ENCODE measurements at places on chromosomes 5 and 9.

GRCh38 chr5:172672681-172673080, 31.6 kb downstream of the NEURL1B start:
- DNase-seq = no peak

GRCh38 chr5:104611135-104611767, 1048.7 kb upstream of the NUDT12 start:
- no peak for DNase-seq

DNA sequence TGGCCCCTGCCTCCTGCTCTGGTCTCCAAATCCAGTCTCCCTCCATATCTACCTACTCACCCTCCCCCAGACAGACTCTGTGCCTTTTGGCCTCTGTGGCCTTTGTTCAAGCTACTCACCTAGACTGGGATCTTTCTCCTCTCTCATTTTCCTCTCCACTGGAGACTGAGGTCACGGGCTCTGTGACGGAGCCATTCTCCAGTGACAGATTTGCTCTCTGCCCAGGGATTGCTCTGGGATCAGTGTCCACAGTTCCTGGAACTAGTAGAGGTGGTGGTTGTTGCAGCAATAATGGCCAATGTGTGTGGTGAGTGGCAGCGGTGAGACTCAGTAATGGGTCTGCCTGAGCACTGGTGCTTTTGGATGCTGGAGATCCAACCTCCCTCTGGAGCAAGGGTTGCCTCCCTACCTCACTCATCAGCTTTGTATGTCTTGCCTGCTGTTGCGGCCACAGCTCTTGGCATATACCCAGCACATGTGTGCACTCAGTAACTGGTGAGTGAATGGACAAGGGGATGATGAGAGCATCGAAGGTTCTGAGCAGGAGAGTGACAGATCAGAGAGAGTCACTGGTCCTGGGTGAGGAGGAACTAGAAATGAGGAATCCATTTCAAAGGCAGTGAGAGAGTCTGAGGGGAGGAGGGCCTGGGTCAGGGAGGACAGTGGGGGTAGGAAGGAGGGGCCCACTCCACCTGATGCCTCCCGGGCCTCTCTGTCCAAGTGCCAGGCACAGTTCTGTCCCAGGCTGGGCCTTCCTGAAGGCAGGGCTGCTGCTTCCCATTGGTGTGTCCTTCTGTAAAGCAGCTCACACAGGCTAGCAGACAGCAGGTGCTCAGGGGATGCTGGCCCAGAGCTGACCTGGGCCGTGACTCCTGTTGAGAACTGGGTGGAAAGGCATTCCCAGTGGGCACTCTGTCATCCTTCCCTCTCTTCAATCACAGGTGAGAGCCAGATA, 96.5 kb upstream of the PITX1 start:
- DNase-seq = no peak

DNA sequence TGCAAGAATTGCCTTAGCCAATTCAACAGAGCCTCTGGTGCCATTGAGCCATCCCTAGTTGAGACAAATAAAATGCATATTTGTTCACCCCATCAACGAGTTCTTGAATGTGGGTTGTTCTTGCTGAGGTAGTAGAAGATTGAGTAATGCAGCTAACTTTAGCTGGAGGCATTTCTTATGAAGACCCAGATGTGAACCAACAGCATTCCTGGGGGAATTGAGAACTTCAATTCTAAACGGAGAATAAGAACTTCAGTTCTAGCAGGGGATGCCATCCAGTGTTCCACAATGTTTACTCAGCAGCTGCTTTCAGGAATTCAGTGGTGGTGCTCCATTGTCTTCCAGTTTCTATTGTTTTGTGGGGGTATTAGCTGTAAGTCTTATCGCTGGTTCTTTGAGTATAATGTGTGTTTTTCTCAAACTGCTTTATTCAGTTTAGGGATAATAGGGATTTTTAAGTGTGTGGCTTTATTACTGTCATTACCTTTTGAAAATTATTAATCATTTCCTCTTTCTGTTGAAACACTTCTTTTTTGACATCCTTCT, 1968.2 kb upstream of the NUDT12 start:
- no peak for DNase-seq

GRCh38 chr5:1005904-1006655, 2.5 kb upstream of the NKD2 start:
- no peak for DNase-seq

DNA sequence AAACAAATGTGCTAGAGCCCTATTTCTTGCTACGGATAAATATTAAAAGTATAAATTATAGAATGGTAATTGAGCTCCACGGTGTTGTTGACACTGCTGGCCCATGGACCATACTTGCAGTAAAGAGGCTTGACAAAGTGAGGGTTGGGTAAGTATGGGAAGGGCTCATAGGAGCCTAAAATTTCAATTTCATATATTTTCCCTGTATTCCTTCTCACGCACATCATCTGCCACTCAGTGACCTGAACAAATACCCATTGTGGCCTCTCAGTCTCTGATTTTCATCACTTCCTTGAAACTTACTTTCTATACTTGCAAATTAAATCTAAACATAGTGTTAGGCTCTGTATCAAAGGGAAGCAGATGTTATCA, 116.5 kb downstream of the PIK3R1 start:
- DNase-seq = no peak

DNA sequence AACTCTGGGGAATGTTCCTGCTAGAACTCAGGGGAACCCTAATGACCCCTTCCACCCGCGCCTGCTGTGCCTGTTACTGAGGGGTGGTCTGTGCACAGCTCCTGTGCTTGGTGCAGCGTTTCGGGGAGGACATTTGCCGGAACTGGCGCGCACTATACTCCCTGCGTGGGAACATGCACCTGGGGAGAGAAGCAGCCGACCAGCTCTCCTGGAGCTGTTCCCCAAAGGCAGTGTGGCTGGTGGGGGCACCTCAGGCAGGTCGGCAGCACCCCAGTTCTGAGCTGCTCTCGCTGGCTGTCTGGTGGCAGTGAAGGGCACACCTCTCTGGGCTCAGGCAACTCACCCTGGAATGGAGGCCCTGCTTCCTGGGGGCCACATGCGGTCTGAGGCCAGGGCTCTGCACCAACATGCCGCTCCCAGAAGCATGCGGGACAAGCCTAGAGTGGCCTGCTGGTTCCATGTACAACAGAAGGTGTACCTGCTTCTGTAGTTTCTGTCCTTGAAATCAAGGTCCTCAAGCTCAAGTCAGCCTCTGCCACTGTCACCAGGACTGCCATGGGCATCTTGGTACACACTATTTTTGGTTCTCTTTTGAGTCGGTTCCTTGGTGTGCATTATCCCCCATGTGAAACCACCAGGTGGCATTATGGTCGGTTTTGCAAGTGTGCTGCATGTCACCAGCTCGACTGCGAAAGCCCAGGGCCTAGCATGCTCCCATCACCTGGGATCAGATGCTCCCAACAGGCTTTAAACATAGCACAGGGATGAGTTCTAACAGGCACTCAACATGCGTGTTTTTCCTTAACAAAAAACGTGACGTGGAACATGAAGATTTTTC, 7.8 kb upstream of the MRNIP start:
- DNase-seq = no peak

- no peak for DNase-seq
Observed at GRCh38 chr5:64140018-64140417, 25.6 kb upstream of the RNF180 start.

- DNase-seq = no peak
Observed at GRCh38 chr9:125911861-125912644, 164.9 kb downstream of the PBX3 start.

GRCh38 chr5:14373685-14374084, 207.9 kb upstream of the OTULINL start:
- no peak for DNase-seq

DNA sequence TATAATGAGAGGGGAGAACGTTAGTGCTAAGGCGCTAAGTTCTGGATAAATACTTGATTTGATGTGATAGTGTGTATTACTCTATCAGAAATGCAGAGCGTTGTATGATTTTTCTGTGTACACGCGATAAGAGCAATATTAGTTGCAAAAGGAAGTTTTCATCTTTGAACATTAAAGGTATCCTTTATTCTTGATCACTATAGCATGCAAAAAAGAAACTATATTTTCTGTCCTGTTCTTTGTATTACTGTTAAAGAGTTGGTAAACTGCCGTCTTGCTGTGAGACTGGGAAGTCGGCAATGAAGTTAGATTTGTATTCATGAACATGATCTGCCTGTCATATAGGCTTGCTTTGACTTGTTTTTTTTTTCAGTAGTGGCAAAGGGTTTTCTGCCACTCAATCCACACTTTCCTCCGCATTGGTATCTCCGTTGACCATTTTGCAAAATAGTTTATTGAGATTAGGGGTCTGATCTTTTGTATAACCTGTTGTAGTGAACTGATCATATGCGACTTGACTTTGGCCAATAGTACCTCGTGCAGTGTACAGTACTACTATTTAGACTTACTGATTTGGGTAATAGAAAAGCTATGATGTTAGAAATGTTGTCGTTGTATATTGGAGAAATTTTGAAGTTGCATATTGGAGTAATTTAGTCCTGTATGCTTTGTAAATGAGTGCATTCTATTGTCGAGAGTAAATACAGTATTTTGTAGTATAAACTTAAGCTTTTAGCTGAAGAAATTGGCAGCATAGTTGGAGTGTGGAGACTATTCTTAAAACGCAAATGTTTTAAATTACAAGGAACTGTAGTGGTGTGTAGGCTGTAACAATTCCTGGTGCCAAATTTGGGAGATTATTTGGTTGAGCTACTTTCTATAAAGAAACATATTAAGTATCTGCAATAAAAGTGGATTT, 1.7 kb downstream of the DENND4C start:
- DNase-seq = no peak

GRCh38 chr5:177343777-177344176, 7.7 kb downstream of the LMAN2 start:
- DNase-seq = no peak

GRCh38 chr5:78677777-78678668, 29.5 kb upstream of the LHFPL2 start:
- peak; percentile 84 for DNase-seq

- DNase-seq = peak; percentile 93
Observed at GRCh38 chr9:77707383-77708063, 59.4 kb upstream of the GNA14 start.

GRCh38 chr5:59401637-59402036, 491.9 kb downstream of the PDE4D start:
- no peak for DNase-seq

- DNase-seq = no peak
Observed at GRCh38 chr5:10303699-10304170, 4.0 kb downstream of the CMBL start.

- DNase-seq = no peak
Observed at GRCh38 chr5:158468444-158468843, 609.5 kb upstream of the CLINT1 start.

- no peak for DNase-seq
Observed at GRCh38 chr5:89236900-89237299, 353.9 kb upstream of the MEF2C start.

- DNase-seq = no peak
Observed at GRCh38 chr5:77937015-77937908, 161.1 kb upstream of the TBCA start.

- DNase-seq = no peak
Observed at GRCh38 chr5:54073131-54073530, 237.2 kb downstream of the ARL15 start.

DNA sequence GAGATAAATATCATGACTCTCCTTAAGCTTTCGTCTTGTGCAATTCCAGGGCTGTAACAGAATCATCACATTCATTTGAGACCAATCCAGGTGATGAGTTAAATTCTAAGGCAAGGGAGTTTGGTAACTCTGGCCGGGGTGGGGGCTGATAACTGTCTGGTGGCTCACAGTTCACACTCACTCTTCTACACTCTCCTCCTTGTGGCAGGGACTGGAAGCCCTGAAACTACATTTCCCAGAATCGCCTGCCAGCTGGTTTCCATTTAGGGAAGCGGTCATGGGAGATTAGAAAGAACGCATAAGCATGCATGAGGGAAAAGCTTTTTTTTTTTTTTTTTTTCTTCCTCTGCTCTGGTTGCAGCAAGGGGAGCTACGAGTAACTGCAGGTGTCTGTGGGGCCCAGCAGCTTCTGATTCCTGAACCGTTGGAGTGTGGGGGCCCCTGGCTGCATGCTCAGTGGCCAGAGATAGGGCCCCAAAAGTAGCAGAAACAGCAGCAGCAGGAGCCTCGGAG, 154.8 kb upstream of the TBC1D2 start:
- DNase-seq = peak; percentile 52

DNA sequence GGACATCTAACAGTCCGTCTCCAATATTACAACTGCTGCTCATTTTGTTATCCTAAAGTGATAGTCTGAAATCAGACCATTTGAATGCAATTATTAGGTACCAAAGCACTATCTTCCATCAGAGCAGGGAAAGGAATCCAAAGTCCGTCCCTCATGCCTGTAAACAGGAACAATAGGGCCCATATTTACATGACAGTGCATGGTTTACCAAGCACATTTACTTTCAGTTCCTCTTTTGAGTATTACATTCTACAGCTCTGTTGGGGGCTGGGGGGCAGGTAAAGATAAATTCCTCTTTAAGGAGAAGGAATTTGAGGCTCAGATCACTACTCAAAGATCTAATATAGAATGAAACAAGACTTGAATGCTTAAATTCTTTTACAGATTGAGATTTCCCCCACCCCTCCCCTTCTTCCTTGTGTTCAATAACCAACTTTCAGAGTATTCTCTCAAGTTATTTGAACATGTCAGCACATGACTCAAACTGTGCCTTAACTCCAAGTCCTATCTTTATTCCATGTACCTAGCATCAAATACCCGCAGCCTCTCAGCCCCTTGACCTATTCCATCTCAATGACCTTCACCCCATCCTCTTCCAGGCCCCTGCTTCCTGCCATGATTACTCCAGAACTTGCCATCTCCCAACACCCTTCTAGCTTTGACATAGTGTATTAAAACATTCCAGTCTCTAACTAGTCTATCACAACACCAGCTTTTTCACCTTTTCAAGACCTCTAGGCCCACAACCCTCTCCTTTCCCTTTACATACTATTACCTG, 71.0 kb downstream of the BRINP1 start:
- no peak for DNase-seq

GRCh38 chr5:96654209-96654608, 8.0 kb upstream of the CAST start:
- no peak for DNase-seq

DNA sequence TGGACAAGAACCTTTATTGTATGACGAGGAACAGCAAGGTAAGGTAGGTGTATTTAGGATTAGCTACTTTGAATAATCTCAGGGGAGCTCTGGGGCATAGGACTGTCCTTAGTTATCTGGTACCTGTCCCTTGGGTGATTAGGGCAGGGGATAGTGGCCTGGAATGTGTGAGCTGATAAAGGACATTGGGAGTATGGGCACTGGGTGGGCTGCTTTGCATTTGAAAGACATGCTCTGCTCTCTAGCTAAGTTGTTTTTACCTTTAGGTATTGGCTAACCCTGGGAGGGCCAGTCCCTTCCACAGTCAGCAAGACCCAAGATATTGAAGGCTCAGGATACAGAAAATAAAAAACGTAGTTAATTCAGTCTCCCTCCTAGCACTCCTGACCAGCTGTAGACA, 282.8 kb upstream of the C9orf72 start:
- DNase-seq = no peak

DNA sequence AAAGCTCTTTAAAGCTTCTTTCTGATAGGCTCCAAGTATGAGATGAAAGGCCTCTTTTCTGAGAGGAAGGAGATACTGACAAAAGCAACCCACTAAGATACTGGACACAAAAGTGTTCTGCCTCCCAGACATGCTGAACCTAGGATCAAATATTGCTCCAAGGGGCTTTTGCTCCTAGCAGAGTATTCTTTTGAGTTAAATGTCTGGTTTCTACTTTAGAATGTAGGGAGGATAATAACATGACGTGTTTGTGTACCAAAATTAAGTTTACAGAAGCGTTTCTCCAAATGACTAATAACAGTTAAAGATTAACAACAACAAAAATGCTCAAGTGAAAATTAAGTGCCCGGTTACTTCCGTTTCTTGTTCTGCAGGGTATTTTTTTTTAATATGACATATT, 2293.3 kb upstream of the C9orf72 start:
- DNase-seq = no peak
